ENCODE measurements at places on chromosomes 13 and 19.

DNA sequence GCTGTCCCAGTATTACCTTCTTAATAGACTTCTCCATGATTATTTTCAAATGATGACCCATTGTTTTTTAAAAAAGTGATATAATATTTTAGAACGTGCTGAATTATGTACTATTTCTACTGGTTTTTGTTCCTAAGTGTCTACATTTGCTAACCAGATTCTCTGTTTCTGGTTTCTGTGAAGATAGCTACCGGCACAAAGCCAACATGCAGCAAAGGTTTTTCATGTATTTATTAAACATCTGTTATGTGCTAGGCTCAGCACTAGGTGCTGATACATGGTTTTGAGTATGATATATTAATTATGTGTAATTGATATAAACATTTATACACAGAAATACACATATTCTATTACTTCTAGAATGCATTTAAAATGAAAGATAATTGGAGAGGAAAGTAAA is 1035.6 kb downstream of the PCDH17 start:
- no peak for DNase-seq

GRCh38 chr13:77846173-77846572 is 72.5 kb downstream of the EDNRB start:
- DNase-seq = no peak

GRCh38 chr19:21308773-21309172 is 20.4 kb downstream of the ZNF708 start:
- no peak for DNase-seq

DNA sequence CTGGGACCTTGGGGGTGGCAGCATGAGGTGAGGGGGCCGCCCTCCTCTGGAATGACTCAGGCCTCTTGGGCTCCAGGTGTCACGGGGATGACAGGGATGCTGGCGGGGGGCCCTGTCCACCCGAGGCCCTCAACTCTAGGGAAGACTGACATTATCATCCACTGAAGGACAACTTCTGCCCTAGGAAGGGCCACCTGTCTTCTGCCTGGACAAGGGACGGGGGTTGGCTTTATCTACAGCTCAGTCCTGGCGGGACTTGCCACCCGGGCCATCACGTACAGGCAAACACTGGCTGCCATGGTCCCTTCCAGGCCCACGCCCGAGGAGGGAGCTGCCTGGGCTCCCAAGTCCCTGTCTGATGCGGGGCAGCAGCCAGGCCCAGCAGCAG is 130.7 kb downstream of the STK24 start:
- DNase-seq = no peak

DNA sequence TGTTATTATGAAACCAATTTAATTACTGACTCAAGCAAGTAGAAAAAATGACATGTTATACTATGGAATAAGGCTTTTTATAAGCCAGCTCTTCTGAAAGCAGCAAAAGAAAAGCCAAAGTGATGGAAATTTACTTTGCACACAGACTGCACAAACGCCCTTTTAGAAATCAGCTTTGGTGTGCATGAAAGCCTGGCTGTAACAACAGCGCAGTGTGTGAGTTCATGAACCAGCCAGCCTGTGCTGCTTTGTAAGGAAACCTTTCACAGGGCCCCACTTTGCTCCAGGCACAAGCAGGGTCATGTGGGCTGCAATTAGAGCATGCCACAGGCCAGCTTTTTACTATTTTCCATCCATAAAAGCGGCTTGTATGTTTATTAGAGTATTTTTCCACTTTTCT is 13.6 kb upstream of the IFT88 start:
- DNase-seq = no peak

DNA sequence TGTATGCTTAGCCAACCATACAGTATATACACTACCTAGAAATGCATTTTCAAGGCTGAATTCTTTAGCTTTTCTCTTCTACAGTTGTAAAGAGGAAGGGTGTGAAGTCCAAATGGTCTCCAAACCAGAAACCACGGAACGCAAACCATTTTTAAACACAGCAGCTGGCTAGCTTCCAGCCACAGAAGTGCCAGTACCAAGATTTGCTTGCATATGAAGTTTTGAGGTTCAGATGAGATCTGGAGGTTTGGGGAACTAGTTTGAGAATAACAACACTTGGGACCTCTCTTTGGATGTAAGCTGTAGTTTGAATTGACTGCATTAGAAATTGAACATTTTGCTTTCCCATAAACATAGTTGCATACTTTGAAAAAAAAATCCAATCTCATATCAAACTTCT is 1243.5 kb downstream of the EFNB2 start:
- no peak for DNase-seq

- no peak for DNase-seq
Observed at GRCh38 chr13:75442736-75443234, 39.2 kb downstream of the TBC1D4 start.

DNA sequence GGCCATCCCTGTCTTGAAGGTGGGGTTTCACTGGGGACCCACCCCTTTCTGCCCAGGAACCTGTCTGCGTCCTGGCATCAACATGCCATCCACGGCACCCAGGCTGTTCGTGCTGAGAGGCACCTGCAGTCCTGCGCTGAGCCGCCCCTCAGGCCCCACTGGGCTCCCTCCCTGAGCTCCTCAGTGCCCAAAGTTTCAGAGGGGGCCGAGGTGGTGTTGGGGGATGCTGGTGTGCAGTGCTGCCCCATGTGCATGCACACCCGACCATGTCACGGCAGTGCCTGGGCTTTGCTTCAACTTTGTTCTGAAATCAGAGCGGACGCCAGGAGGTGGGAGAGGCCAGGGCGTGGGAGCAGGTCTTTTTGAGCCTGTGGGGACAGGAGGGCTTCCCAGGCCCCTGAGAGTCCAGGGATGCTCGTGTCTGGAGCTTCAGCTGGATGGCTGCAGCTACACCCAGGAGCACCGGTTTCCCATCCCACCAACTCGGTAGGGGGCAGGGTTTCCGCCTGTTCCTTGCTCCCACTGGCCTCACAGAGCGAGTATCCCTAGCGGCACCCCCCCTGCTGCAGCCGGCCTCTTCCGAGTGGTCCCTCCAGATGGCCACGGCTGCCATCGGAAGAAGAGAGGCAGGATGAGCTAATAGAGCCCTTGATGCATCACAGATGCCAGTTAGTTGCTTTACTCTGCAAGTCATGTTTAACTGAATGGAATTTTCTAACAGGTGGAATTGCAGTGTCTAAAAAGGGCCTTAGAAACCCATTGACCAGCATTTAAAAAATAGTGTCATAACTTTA is 44.0 kb downstream of the WDFY2 start:
- no peak for DNase-seq

GRCh38 chr19:55112777-55113569 is 4.5 kb downstream of the PPP1R12C start:
- DNase-seq = no peak

DNA sequence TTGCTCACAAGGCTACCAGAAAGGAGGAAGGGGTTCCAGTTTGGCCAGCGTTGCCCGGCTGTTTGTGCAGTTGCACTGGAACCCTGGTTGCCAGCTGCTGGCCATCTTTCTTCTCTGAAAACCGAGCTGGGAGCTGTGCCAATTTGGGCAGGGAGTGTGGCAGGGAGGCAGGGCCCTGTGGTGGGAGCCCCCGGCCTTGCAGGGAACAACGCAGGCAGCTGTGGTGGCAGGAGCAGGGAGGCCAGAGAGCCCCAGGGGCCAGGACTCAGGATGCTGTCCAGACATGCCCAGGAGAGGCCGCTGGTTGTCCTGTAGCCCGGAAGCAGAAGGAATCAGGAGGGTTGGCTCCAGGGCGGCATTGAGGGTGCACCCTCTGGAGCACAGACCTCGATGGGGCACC is 4.8 kb downstream of the KMT5C start:
- no peak for DNase-seq

DNA sequence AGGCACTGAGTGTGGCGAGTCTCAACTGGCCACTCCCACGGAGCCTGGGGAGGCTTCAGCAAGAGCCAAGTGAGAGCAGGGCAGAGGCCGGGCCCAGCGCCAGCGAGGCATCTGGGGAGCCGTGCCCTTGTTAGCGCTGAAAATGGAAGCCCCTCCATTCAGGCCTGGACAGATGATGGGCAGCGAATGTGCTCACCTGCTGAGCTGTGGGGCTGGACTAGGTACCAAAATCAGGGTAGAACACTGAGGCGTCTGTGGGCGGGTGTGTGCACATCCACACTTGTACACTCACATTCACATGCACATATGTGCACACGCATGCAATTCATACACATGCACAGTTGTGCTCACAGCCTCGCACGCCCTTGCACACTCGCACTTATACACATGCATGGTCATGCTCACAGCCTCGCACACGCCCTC is 20.7 kb downstream of the NAXD start:
- no peak for DNase-seq

DNA sequence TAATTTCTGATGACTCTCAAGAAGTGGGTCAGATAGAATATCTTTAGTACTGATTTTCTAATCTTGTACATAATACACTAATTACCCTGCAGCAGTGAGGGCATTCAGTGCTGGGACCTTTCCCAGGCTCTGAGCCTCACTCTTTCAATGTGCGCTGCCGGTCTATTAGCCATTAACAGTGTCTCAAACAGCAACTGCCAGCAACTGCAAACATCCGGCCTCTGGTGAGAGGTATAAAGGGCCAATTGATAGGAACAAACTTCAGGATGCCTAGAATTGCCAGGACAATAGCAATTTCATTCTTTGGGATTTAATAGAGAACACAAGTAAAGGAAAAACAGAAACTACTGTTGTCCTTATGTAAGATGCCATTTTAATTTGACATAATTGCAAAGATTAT is 604.4 kb upstream of the SPRY2 start:
- no peak for DNase-seq

DNA sequence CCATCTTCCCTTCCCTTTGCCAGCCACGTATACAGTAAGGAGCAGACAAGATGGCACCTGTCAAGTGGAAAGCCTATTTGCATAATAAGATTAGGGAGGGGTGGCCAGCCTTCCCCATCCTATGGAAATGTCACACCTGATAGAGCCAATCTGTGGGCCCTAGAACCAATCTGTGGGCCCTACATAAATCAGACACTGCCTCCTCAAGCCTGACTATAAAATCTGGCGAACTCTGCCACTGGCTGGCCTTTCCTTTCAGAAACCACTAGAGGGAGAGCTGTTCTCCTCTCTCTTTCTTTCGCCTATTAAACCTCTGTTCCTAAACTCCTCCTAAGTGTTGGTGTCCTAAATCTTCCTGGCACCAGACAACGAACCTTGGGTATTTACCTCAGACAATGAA is 231.5 kb upstream of the KLHL1 start:
- DNase-seq = no peak

GRCh38 chr19:29623726-29624488 is 17.8 kb downstream of the POP4 start:
- no peak for DNase-seq

- no peak for DNase-seq
Observed at GRCh38 chr13:31166591-31166990, 4.9 kb upstream of the HSPH1 start.

GRCh38 chr13:93462151-93462550 is 235.5 kb downstream of the GPC6 start:
- no peak for DNase-seq

- DNase-seq = no peak
Observed at GRCh38 chr19:29777781-29778309, 33.9 kb upstream of the CCNE1 start.

GRCh38 chr19:55581145-55581822 is 636 bp upstream of the ZNF579 start:
- DNase-seq = no peak
